ENCODE measurements at places on chromosomes 13 and 19.

DNA sequence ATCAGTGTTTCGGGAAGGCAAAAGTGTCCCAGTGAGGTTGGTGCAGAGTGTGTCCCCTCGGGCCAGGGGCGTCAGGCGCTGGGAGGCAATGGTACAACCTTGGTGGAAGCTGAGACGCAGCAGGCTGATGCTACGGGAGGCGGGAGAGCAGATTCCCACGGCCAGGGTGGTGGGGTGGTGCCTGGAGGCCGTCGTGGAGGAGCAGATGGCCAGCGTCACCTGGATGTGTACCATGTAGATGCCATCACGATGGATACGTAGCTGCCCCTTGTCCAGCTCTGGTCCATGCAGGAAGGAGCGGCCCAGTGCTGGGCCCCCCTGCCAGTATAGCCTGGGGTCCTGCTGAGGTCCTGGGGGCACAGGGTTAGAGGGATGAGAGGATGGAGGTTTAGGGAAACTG, 4.9 kb downstream of the CD70 start:
- no peak for DNase-seq

GRCh38 chr19:2747349-2747748, 7.5 kb upstream of the SLC39A3 start:
- no peak for DNase-seq

DNA sequence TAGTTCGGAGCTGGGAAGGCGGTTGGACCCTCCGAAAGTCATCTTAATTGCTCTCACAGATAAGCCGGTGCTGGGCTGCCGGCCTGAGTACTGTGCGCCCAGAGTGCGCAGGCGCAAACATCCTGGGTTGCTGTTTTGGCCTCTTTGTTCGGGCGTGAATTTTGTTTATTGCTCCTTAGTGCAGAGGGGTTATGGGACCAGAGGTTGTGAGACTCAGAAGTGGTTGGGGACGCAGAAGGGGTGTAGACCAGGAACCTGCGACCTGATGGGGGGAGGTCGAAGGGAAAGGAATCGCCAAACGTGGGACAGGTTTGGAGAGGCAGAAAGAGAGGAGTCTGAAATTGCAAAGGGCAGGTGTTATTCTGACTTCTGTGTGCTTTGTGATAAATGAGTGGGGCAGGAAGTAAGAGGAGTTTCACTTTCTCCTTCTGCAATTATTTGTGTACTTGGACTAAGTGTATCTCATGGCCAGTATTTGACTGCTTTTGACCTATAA, 607 bp upstream of the ZNF566 start:
- peak; percentile 93 for DNase-seq

GRCh38 chr19:34669305-34669704, 7.7 kb downstream of the SCGB2B2 start:
- no peak for DNase-seq

DNA sequence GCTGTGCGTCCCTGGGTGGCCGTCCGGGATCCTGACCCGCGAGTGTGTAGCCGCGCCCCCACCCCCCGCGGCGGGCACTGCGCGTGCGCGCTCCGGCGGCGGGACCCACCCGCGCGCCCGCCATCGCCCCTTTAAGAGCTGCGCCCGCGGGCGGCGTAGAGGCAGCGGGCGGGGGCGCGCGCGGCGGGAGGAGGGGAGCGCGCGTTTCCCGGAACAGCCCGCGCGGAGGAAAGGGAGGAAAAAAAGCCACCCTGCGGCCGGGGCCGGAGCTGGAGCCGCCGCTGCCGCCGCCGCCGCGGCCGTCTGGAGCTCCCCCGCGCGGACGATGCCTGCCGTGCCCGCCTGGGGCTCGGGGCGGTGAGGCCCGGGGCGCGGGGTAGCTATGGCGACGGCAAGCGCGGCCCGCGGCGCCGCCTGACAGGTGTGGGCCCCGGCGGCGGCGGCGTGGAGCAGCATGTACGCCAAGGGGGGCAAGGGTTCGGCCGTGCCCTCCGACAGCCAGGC, at the start of gene SSBP4:
TSS of gene SSBP4 (plus strand) at position 204 of the 504 bp plus-strand sequence. CDS start at position 455, 251 bp downstream.
- DNase-seq: no peak

DNA sequence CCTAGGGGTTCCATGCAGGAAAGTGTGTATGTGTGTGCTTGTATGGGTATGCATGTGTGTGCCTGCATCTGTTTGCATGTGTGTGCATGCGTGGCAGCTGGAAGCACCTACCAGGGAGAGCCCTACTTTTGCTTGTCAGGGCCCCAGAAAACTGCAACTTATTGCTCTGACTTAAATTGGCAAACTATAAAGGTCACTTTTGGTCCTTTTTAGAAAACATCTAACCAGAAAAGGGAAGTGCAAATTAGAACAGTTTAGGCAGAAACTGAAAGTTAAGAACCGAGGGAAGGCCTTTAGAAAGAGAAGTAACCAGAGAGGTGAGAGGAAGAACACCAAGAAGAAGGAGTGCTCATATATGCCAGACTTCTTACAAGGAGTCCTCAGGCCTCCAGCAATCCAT, 32.5 kb downstream of the DLEU7 start:
- no peak for DNase-seq

DNA sequence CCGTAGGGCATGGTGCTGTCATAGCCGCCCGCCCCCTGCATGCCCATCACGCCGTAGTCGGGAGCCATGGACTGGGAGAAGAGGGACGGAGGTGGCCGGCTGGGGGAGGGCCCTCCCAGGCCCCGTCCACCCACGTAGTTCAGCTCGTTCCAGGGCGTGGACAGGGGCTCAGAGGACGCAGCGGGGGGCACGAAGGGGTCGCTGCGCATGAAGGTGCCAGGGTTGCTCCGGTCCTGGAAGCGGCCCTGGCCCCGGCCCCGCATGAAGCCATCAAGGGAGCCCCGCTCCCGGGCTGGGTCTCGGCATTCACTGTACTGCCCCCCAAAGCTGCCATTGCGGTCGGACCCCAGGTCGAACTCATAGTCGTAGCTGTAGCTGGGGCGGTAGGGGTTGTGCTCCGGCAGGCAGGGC, 6.7 kb downstream of the AKAP8 start:
- DNase-seq: no peak
